Activated CD4-positive, alpha-beta memory T cell treated with anti-CD3 and anti-CD28 coated beads, Interleukin-2, amount 10 ng/mL, durations not matched to agents 7 days and 5 days (primary cell): ENCODE measurements at places on chromosomes 12 and 14. TPM values are rescaled to one million over a fixed set of nuclear protein-coding genes. Genes with fewer than 3 reads are reported as not detected.

The STK38L gene
- 25.8 TPM for total RNA-seq

The APOF gene
- total RNA-seq = not detected

The LYZ gene
- 0.50 TPM for total RNA-seq

- DNase-seq = peak; percentile 34
Observed at GRCh38 chr12:27733052-27733656, 22.5 kb downstream of the MRPS35 start.

DNA sequence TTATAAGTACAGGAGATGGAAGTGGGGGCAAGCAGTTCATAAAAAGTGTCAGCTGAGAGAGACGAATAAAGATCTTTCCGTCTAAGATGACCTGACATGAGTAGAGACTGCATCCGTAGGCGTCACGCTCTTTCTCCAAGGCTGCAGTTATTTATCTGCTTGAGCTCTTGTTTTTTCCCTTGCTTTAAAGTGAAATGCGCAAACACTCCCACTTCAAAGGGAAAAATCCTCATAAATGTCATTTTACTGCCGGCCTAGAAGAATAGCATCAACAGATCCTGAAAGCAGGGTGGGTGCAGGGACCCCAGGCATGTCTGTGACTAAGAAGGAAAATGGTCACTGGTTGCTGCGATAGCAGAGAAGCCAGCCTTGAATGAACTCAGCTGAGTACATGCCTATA is 647.4 kb downstream of the MED13L start:
- DNase-seq = no peak

DNA sequence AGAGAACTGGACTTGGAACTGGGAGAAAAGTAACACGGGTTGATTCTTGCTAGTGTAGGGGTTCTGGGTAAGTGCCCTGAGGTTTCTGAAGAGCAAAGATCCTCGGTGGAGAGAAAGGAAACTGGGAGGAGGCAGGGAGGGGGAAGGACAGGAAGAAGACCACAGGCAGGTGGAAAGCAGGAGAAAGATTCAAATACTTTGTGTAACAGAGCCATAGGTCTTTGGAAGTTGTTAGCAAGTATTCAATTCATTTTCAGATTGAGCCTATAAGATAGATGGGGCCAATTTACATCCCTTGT is 1.3 kb downstream of the PNP start:
- no peak for DNase-seq

GRCh38 chr14:69945347-69945746 is 66.1 kb downstream of the SMOC1 start:
- DNase-seq = no peak

- no peak for DNase-seq
Observed at GRCh38 chr14:78103271-78103670, 66.9 kb upstream of the NRXN3 start.

DNA sequence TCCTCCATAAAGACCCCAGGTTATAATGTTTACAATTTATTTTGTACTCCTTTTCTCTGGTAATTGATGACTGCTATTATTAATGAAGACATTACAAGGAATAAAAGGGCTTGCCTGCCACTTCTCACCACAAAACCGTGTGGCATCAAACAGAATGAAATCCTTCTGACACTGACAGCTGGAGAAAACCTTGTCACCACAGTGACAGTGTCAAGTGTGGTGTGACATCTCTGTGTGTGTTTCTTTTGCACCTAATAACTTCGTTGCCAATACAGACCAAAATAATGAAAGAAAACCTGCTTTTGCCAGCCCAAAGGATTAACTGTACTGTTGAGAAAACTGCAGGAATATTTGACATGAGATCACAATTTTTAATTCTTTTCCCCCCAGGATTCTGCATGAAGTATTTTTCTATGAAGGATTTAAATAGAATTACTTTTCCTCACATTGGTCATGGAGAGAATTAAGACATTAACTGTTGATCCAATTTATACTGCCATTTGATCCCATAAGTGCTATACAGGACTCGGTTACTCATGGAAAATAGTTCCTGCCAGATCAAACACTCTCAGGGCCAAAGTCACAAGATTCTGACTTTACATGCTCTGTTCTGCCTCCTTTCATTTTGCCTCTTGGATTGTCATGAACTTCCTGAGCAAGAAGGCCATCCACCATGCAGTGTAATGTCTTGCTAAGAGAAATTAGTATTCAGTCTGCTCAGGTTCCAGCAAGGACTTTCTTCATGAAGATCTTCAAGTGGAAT is 60.4 kb upstream of the IFNG-AS1 start:
- no peak for DNase-seq

GRCh38 chr12:88775742-88776151 is 195.5 kb upstream of the KITLG start:
- DNase-seq = no peak

- no peak for DNase-seq
Observed at GRCh38 chr14:66008631-66009030, 477.5 kb upstream of the CCDC196 start.

DNA sequence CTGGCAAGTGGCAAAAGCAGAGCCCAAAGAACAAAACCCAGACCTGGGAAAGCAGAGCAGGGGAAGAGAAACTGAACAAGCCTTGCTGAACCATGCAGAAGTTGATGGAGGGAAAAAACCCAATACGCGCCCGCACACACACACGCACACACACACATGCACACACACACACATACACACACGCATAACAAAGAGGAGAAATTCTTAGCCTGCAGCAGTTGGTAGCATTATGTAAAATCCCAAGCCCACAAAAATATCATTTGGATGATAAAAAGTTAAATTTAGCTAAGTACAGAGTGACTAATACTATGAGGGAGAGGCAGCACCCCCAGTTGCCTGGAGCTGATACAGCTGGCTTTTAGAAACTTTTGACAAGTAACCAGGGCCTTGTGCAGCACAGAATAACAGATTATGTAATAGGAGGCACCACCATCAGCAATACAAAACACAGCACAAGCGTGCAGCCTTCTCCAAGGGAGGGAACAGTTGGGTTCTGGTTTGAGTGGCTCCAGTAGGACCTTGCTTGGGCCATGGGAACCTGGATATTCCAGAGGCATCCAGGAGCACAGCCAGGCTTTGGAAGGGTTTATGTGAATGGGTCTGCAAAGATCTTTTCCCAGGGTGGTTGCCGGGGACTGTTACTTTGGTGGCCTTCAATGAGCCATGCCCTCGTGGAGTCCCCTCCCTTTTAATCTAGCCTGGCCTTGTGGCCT is 35.3 kb downstream of the PITPNM2 start:
- DNase-seq = no peak

DNA sequence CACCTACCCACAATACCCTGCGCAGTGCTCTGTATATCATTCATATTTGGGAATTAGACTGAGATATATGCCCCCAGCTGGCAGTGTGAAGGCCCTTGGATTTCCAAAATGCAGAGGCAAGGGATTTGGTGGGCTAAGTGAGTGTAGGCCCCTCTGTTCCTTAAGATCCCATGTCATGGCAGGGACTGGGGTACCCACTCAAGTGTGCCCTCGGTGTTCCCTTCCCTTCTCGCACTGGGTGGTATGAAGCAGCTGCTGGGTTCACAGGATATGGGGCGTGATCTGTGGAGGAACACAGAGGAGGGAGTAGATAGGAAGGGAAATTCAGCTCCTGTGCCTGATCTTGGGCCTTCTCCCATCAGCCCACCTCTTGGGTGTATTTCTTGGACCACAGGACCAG is 63.1 kb upstream of the VASH1 start:
- no peak for DNase-seq

DNA sequence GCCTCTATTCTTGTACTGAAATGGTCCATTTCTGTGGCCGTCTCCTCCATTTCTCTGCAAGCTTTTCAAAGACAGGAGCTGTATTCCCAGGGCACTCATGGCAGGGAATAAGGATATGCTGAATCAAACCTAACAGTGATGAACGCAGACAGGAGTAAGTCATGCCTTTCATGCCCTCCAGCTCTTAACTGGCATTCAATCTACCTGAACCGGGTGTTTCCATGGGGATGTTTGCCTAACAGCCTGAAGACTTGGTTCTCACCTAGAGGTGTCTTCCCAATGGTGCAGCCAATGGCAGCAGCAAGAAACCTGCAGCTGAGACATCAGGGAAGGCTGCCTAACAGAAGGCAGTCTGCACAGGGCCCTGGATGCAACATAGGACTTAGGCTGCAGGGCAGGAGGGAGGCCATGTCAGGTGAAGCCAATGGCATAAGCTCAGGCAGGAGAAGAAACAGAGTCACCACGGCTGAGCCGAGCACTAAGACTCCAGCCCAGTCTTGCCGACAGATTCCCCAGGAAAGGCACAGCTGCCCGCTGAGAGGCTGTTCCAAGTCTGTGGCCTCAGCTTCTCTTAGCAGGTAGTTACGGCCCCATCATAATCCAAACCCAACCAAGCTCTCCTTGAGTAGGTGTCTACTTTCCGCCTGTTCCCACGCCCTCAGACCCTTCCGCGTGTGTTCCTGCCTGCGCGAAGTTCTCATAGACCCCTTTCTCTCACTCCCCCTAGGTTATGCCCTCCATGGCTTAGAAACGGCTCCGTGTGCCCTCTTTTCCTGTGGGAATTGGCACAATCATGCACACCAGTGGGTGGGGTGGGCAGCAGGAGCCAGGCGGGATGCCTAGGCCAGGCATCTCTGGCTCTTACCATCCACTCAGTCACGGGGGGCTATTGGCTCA is 44.1 kb downstream of the VWF start:
- DNase-seq = no peak

DNA sequence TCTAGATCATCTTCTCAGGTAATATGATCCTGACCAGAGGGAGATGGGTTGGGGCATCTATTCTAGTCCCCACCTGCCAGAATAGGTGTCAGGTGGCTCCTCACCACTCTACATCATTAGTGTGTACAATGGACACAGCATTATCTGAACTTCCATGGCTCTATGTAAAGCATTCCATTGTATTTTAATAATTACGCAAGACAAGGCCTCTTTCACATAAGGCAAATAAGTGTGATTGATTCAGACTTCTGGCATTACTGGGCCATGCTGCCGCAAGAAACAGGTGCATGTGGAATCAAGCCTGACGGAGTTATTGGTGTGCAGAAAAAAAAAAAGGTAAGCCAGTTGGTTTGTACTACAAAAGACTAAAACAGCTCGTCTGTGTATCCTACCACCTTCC is 3.1 kb upstream of the DDHD1 start:
- DNase-seq = no peak
